NCI-H187 (cell line): ENCODE measurements at places on chromosomes 2 and 18.

GRCh38 chr18:2692508-2692907, 37.0 kb downstream of the SMCHD1 start:
- no peak for DNase-seq

DNA sequence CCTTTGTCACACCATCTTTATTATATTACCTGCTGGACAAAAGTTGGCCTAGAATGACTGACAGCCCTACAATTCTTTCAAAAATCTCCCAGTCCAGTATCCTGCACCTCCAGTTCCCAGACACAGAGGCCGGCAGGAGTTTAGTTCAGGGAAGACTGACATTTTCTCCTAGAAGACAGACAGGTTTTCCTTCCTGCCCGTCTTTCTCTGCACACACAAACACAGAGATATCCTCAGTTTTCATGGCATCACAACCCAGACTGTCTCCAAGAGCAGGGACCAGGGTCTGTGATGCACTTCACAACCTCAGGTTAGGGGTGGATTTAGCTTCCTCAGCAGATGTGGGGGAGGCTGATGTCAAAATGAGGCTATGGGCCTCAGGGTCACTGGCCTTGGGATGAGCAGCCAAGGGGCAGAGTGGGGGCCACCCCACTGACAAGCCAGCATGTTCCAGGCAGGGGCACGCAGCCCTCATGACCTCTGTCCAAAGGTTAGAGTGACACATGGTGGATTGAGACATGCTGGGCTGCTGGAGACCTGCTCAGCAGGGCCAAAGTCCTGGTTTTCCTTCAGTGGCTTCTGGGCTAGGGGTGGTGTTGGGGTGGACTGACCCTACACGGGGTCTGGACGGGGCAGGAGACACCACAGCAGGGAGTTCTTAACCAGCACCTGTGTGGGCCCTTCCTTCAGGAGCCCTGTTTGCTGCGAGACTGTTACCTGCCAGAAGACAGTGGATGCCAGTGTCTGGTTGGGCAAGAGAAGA, 70.5 kb downstream of the SFXN5 start:
- DNase-seq: no peak

- no peak for DNase-seq
Observed at GRCh38 chr2:206457188-206457634, 13.9 kb downstream of the ADAM23 start.

DNA sequence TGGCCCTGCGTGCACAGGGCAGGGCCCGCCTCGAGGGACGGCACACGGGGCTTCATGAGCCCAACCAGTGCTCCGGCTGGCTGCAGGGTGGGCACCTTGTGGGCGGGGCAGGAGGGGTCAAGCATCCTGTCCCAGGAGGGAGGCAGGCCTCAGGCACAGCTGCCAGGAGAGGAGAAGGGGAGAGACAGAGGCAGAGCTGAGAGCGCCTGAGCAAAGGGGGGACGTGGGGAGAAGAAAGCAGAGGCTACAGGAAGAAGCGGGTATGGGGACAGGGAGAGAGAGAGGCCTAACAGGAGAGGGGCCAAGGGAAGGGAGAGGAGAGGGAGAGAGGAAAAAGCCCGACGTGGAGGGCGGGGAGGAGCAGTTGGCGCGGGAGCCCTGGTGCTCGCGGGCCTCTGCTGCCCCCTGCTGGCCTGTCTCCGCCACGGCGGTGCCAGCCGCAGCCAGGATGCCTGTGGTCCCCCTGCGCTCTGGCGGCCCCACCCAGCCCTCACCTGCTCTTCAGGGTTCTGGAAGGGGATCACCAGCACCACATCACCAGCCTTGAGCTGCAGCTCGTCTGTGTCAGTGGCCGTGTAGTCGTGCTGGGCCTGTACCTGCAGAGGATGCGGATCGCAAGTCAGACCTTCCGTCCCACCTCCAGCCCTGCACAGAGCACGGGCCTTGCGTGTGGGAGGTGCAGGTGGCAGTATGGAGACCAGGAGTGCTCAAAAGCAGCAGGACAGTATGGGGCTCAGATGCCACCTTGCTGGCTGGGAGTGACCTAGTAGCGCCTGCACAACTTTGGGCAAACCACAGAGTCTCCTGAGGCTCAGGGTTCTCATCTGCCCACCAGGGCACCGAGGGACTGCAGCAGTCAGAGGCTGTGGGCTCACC, 56.8 kb downstream of the BIN1 start:
- no peak for DNase-seq

- no peak for DNase-seq
Observed at GRCh38 chr2:111664275-111664850, 219.6 kb downstream of the ANAPC1 start.

- no peak for DNase-seq
Observed at GRCh38 chr2:96669539-96670215, 27.1 kb downstream of the FER1L5 start.

GRCh38 chr2:146762786-146763185, 1082.0 kb upstream of the ACVR2A start:
- no peak for DNase-seq

DNA sequence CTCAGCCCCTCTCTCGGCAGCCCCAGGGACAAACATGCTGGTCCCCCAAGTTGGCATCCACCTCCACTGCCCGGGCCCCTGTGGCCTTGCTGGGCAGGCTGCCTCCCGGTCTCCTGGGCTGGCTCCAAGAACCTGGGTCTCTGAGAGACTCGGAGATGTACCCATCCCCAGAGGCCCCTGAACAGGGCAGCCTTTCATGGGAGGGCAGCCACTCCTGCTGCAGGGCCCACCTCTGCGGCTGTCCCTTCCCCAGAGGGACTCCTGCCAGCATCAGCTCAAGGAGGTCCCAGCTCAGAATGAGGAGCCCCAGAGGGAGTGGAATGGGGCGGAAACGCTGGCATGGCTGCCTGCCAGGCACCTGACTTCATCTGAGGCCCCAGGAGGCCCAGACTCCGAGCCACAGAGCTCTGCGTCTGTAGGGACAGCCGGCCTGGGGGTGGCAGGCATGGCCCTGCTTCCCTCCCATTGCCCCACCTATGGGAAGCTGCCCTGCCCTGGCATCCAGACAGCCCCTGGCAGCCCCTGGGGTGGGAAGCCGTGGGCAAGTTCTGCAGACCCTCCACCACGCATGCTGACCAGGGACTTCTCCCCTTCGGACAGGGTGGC, 857 bp upstream of the CROCC2 start:
- no peak for DNase-seq

DNA sequence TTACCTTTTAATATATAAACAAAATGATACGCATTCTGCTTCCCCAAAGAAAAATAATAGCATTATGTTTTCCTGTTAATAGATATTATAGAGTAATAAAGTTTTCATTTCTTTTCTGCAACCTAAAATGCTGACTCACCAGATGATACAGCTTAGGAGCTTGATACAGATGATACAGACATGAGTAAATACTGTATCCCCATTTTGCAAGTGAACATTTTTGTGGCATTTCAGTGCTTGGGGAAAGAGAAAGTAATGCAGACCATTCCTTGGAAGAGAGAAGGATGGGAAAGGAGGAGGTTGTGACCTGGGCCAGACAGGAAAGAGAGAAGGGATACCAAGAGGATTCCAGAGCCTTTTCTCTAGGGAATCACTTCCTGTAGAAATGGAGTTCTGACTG, 97.5 kb upstream of the FSHR start:
- DNase-seq: no peak

GRCh38 chr2:183214680-183215079, 90.4 kb downstream of the NUP35 start:
- no peak for DNase-seq

GRCh38 chr2:234564699-234565098, 67.8 kb upstream of the ARL4C start:
- DNase-seq: no peak

- no peak for DNase-seq
Observed at GRCh38 chr18:57859314-57859713, 56.2 kb upstream of the ATP8B1 start.

GRCh38 chr2:225600444-225600843, 200.9 kb downstream of the NYAP2 start:
- no peak for DNase-seq

GRCh38 chr2:21656330-21657075, 532.7 kb downstream of the TDRD15 start:
- DNase-seq: no peak

DNA sequence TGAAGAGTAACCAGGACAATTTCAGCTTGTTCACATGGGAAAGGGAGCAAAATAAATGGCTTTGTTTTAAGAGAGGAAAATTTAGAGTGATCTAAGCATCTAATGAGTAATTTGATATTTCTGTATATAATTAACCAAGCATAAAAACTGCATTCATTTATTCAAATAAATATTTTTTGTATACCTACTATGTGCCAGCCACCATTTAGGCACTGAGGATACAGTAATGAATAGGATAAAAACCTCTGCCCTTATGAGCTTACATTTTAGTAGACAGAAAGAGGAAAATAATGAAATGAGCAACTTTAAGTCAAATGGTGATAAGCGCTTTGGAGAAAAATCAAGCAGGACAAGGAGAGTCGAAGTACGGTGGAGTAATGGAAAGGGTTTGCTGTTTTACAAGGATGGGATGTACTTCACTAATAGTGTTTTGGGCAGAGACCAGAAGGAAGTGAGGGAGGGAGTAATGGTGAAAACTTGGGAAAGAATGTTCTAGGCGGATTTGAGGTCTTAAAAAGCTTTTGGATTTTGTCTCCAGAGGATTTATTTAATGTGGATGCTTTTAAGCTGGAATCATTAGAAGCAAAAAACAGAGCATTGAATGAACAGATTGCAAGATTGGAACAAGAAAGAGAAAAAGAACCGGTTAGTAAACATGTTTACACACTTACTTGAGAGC, 17.4 kb downstream of the NDC80 start:
- no peak for DNase-seq

- DNase-seq: no peak
Observed at GRCh38 chr2:155525199-155525598, 807.3 kb downstream of the NR4A2 start.

GRCh38 chr18:64259871-64260270, 111.0 kb upstream of the LINC00305 start:
- no peak for DNase-seq

DNA sequence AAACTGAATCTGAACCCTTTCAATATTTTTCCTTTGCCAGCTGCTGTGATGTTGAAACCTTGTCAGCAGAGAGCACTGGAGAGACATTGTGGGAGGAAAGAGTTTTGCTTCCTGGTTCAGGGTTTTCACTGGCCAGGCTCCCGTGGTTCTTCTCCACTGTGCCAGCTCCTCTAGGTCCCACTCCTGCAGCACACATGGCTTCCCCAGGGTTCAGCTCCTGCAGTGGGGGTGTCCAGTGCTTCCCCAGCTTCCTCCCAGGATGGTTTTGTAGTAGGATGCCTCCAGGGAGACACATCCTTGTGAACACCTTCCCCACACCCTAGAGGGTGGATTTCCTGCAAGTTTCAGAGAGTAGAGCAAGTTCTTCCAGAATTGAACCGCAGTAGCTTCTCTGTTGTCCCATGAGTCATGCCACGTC, 24.0 kb upstream of the SULT1C3 start:
- DNase-seq: no peak

DNA sequence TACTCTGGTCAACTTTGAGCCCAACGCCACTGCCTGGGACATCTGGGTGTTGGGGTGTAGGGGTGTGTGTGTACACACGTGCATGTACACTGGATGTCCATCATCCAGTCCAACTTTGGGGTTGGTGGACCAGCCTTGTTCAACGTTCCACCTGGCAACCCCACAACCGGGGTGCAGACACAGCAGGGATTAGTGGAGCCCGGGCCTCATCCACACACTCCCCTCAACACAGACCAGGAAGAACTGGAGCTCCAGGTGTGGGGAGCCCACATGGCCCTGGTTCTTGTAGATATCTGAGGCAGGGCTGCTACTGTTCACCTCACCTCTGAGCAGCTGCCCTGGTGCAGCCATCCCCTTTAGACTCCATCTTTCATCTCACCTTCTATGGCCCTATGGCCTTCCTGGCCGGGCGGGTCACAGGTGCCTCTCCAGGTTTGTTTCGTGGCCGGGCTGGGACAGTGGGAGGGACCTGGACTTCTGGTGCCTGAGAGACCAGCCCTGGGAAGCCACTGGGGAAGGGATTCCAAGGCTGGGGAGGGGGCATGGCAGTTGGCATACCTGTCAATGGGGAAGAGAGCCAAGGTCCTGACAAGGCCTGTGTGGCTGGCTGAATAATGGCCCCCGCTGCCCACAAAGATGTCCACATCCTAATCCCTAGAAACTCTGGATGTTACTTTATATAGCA, 7.5 kb downstream of the NEU2 start:
- DNase-seq: no peak

DNA sequence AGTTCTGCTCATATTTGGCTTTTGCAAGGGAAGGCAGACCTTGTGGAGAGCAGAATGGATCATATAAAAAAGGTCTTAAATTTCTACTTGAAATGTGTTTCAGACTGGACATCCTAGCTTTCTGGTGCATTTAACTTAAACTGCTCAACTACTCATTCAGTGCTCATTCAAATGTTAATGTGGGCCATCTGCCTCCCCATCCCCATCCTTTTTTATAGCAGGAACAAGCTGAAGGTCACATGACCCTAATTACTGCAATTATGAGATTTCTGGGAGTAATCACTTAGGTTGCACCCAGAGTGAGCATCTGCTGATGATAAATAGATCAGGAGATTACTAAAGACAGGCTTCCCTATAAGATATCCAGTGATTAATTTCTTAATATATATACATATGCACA, 96.1 kb downstream of the MAP2 start:
- DNase-seq: no peak

DNA sequence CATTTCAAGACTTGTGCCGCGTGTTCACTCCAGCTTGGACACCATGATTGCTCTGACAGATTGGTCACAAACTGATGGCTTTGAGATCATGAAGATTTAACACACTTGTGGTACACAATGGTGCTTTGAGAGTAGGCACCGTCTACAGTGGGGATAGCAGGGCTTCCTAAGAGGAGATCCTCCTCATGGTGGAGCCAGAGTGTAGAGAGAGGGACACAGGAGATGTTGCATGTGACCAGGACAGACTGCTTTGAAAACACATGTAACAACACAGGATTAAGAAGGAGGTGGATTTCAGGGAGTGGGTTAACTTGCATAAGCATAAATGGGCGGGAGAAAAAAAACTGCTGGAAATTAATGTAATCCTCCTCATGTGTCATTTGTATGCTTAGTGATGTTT, 95.7 kb upstream of the LINC00305 start:
- DNase-seq: no peak
